Hematopoietic multipotent progenitor cell (in vitro differentiated cells): ENCODE measurements at places on chromosomes 2 and 18.

DNA sequence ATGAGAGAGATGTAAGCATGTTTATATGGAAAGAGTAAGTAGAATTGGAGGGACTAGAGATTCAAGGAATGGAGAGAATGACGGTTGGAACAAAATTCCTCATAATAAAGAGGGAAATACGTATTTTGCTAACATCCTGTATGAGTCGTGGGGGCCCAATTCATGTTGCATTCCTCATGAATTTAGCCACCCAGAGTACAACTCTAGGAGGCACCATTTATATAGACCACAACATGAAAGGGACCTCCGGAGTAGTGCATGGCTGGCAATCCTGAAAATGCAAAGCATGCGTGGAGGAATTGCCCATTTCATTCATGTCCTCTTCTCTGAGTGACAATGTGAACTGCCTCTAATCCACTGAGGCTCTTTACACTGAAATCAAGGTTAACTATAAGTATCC lies 168.2 kb downstream of the ZEB2 start:
- no peak for DNase-seq

- DNase-seq = no peak
Measured at GRCh38 chr18:2050702-2051201, 520.6 kb downstream of the METTL4 start.

DNA sequence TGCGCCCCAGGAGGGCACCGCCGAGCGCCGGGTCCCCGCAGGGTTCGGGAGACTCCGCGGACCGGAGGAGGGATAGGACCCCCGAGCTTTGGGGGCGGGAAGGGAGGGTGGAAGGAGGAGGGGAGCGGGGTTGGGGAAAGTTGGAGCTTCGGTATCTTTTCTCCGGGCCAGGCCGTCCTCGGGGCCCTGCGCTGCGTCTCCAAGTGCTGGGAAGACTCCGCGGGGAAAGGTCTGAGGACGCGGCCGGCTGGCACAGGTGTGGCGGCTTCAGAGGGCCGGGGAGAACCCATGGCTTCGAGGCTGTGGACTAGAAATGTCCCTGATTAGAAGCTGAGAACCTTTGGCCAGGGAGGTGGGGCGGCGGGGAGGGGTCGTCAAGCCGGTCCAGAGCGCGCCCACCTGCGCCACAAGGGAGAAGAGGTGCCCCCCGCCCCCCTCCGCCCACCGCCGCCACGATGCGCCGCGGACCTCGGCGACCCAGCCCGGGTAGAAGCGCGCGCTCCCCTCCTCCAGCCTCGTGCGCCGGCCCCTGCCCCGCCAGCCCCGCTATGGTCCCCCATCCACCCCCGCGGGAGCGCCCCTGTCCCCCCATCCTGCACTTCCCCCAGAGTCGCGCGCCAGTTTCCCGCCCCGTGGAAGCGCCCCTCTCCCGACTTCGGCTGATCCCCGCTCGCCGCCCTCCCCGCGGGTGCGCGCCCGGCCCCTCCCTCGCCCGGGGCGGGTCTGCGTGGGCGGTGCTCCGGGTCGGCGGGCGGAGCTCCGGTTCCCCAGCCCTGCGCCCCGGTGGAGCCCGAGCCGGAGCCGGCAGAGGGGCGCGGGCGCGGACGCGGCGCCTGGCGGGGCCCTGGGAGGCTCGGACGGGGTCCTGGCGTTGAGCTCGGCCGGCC lies at the start of gene SNTG2:
Gene SNTG2, plus strand, starts transcription at position 770 of the 887 bp plus-strand sequence. CDS start 148 bp downstream, outside the sequence.
- DNase-seq = no peak

DNA sequence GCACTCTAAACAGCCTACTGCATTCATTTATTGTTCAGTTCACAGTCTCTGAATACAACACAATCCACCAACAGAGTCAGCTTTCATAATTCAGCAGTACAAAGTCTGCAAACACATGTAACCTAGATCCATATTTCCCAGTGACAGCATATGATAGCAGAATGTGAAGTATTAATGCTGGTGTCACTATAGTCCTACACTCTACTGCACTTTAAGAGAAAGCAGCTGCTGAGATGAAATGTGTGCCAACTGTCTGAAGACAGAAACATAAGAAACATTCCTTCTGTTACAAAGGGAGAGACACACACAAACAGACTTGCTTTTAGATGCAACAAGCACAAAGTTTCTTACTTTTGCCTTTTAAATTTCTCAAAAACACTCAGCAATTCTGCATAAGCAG lies 441.8 kb downstream of the ZEB2 start:
- DNase-seq = no peak

DNA sequence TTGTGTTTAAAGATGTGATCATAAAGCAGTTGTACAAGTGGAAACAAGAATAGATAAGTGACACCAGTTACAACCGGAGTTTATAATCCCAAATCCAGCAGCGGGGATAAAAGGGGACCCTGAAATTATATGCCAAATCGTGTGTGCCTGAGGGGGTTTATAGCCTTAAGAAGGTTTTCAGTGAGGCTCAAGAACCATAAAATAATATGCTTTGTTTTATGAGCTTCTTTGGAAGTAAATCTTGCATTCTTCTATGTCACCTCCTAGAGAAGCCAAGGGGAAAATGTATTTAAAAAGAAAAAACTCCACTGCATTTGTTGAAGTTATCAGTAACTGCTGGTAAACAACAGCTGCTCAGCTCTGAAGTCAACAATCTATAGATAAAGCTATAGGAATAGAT lies 25.8 kb upstream of the MAP3K20 start:
- no peak for DNase-seq

GRCh38 chr2:127649100-127649611 lies 3.2 kb downstream of the GPR17 start:
- no peak for DNase-seq

- no peak for DNase-seq
Measured at GRCh38 chr18:5311301-5311989, 15.9 kb upstream of the ZBTB14 start.

DNA sequence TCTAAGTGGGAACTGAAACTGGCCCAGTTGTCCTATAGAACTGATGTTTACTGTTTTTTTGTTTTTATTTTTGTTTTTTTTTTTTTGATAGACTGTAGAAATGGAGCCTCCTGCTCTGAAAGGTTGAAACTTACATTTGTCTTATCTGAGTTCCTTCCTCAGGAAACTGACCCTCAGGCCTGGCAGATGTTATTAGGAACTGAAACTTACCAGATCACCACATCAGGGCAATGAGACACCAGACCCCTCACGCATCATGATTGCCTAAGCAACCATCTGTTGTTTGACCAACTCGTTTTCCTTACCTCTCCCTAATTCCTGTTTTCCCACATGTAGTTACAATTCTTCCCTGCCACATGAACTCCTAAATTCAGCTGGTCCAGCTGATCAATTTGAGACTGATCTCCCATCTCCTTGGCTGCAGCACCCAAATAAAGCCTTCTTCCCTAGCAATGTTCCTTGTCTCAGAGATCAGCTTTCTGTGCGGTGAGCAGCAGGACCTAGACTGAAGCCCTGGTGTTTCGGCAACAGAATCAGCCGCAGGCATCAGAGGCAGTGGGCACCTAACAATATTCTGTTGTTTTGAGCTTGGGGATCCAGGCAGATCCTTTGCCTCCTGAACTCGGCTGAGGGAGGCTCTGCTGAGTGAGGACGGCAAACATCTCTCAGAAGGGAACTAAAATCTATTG lies 96.8 kb downstream of the MSH2 start:
- DNase-seq = no peak

GRCh38 chr18:3914833-3915610 lies 465.1 kb downstream of the TGIF1 start:
- DNase-seq = no peak

DNA sequence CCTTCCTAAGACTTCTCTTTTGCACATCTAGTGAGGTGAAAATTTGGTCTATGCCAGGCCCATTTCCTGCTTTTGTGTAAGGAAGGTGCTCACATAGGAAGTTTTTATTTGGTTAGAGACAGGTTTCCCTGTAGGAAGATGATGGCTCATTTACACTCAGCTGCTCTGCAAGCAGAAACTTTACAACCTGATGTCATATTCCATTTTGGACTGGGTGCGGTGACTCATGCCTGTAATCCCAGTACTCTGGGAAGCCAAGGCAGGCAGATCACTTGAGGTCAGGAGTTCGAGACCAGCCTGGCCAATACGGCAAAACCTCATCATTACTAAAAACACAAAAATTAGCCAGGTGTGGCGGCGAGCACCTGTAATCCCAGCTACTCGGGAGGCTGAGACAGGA lies 35.8 kb downstream of the CASP10 start:
- DNase-seq = no peak

DNA sequence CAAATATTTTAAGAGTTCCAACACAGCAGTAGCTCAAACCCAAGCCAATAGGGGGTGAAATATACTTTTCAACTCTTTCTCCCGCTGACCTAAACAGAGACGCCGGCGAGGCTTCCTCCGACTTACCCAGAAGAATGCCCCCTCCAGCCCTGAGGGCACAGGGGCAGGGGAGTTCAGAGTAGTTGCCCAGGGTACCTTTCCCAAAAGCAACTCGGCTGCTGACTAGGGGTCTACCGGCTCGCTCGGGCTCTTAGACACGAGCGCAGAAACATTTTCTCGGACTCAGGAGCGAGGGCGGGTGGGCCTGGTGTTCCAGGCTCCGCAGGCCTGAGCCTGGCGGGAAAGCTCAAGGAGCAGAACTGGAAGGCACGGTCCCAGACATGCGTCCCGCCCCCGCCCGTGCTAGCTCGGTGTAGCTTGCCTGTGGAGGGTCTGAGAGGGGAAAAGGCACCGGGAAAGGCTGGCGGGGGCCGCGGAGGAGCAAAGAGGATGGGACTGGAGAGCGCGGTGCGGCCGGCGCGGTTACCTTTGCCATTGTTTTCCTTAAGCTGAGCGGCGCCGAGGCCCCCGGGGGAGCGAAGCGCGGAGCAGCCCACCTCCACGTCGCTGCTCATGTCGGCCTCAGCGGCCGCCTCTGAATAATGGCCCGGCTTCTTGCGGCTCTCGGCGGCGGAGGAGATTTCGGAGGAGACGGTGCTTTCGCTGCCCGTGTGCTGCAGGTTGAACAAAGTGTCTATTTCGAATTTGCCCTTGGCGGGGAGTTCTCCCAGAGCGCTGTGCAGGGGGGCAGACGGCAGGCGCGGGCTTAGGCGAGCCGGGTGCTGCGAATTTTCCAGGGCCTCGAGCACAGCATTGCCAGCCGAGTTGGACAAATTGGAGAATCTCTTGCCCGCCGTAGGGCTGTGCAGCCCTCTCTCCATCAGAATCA lies 674 bp downstream of the EVX2 start:
- no peak for DNase-seq

- DNase-seq = no peak
Measured at GRCh38 chr2:6143812-6144211, 451.6 kb downstream of the SOX11 start.

GRCh38 chr2:46970334-46971288 lies 55.0 kb upstream of the MCFD2 start:
- no peak for DNase-seq

DNA sequence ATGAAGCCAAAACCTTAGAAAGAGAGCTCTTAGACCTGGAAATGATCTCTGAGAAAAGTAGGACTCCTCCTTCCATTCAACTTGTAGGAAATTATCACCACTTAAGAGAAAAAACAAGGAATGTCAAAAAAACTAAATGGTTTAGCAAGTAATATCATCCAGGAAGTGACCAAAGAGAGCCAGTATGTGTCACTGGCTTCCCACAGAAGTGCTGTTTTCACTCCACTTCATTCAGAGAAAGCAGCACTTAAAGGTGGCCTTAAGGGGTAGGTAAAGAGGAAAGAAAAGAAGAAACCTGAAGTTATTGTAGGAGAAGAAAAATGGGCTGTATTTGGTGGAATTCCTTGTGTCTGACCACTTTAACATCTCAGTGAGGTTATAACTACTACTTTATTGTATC lies 414.4 kb upstream of the ETAA1 start:
- no peak for DNase-seq

DNA sequence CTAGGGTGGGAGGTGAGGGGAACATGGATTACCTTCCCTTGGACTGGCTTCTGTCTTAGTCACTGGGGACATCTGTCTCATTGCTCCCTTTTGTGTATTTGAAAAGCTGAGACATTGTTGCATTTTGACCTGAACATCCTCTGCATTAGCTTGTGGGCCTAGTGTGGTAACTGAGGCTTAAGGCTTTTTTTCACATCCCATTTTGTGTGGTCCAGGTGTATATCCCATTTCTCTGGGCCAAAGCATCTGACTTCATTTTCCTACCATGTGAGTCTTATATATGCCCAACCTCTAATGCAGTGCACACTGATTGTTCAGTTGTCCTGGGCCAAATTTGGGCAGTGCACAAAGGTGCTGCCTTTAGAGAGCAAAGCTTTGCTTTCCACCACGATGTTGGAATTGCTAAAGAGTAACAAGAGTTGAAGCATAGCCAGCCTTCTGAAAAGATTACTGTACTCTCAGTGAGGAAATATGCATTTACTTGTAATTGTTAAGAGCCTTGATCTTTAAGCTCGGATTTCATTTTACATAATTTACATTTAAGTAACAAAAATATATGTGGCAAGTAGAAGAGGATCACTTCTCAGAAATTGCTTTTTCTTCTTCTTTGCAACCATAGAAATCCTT lies 13.3 kb downstream of the PRKCE start:
- no peak for DNase-seq

DNA sequence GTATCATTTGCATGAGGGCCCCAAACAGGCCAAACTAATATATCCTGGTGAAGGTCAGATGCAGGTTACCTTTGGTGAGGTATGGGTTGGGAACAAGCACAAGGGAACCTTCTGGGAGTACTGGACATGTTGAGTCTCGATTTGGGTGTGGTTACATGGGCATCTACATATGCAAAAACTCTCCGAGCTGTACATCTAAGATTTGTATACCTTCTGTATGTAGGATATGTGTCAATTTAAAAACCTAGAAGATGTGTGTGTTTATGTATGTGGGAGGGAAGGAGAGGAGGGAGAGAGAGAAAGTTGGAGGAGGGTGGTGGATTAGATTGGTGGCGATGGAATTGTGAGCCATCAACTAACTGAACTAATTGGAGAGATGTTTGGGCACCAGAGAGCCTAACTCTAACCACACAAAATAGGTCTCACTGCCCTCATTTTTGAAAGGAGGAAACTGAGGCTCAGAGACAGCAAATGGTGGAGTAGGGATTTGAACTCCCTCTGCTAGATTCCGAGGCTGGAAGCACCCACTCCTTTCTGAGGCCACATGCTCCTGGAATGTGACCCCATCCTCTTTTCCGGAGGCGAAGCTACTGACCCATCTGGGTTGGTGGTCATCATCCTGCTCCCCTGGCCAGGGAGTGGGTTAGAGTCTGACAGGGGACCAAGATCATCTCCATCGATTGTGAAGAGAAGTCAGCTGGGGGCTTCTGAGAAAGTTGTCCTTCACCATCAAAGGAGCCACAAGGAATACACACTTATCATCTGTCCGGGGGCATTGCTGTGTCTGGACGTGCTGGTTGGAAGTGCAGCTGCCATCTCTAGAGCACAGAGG lies 107.3 kb upstream of the MYCN start:
- no peak for DNase-seq

DNA sequence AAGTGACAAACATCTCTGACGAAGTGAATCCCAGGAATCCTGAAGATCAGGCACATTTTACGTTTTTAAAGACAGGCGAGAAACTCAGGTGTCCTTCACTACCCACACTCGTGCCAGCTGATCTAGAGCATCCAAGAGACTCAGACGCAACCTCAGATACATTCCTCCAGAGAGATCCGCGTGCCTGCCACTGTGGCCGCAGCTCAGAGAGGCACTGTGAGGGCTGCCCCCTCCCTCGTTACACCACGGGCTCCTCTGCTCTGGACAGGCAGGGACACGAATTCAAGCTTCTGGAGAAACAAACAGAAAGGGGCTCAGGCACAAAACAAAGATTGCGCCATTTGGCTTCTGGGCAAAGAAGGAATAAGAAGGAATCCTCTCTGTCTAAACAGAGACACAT lies 268.0 kb downstream of the HDAC4 start:
- DNase-seq = no peak

GRCh38 chr18:69559604-69560003 lies 158.9 kb downstream of the DOK6 start:
- no peak for DNase-seq
